Activated T-helper 17 cell treated with anti-CD3 and anti-CD28 coated beads, Interleukin-2, amount 50 U/mL, for 72 hours (primary cell): ENCODE measurements at places on chromosomes 16 and 17.
A peak's percentile ranks its signal among the peaks of the same experiment; 100 is the strongest.

DNA sequence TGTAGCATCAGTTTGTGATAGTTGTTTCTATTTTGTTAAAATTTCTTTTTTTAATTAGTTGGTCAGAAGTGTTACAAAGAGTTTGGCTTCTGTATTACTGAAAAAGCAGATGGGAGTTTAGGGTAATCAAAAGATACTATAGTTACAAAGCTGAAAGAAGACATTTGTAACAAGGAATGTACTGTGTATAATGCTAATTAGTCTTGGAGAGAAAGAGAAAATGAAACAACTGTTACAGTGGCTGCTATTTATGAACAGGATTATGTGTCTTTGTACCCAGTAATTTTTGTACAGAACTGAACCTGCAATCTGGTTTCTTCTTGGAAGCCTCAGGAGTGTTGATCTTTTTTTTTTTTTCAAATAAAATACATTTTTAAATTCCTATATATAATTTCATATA is 14.3 kb downstream of the GDPD1 start:
- ATAC-seq = no peak

- no peak for ATAC-seq
Observed at GRCh38 chr16:11039726-11040125, 95.4 kb downstream of the CLEC16A start.

DNA sequence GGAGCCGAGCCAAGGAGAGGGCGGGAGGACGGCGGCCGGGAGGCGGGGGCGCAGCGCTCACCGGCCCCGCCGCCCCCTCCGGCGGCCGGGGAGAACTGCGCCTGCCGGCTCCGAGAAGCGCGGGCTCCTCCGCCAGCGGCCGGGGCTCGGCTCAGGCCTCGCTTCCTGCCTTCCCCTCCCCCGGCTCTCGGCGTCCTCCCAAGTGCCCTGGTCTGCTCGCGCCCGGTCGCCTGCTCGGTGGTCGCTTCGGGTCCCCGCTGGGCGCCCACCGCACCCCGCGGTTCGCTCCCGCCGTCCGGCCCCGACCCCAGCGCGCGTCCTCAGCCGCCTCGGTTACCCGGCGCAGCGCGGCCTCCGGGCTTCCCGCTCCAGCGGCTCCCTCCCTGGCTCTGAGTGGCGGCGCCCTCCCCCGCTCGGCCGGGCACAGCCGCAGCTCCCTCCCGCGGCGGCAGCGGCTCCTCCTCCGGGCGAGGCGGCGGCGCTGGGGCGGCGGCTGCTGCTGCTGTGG is 313 bp downstream of the UBTF start:
- peak; percentile 57 for ATAC-seq

DNA sequence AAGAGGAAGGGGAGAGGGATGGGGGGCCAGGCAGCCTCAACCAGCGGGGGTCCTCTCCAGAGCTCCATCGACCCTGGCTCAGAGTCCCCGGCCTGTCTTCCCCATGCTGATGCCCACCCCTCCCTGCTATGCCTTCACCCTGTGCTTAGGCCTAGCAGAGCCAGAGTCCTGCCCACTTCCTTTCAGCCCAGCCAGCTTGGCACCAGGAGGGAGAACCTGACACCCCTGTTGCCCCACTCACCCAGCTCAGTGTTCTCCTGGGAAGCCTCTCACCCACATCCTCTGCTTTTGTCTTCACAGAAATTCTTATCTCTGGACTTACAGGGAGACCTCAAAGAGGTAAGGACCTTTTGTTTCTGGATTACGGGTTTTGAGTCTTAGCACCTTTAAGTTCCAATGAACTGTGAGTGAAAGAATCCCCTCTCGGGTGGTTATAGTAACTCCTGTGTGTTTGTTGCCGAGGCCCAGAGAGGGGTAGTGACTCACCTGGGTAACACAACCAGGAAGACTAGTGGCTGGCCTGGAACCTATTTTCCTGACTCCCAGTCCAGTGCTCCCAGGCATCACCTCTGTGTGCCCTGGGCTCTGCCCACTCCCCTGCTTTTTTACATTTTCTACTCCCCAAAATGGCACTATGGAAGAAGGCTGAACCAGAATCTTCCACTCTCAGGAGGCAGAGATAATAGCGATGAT is 53.3 kb downstream of the CES1 start:
- no peak for ATAC-seq

GRCh38 chr17:9935408-9935807 is 30.3 kb upstream of the RCVRN start:
- ATAC-seq = no peak

DNA sequence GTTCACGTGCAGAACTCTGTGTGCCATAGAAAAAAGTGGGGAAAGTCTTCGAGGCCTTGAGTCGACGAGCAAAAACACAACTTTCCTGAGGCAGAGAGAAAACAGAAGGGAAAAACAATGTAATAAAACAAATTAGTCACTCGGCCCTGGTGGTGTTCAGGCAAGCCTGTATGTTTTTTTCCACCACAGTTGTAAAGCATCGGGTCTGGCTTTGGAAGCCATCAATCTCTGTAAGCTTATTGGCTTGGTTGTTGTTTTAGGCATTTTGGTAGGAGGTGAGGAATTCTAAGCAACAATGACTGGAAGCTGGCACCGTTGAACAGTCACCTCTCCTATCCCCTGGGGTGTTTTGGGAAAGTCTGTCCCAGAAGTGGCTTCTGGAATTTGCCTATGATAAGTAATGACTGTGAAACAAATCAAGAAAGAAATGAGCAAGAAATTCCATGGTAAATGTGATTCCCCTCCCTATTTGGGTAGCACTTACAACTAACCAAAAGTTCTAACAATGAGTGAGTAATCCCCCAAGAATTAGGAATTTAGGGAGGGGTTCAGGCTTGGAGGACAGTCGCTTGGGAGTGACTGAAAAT is 2.8 kb downstream of the CDH13 start:
- no peak for ATAC-seq

DNA sequence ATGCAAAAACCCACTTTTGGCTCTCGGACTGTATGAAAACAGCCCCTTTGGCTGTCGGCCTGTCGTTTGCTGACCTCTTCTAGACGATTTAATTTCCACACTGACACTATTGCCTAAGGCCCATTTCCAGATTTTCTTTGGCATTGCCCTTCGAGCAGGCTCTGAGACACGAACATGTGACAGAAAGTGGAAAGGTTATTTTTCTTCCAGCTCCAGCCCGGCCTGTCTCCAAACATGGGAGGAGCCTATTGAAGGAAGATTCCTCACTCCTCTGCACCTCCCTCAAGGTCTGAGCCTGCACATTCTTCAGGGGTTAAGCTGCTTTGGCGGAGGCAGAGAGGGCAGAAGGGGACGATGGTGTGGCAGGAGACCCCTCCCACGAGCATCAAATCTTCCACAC is 85.9 kb upstream of the FOXF1 start:
- no peak for ATAC-seq

DNA sequence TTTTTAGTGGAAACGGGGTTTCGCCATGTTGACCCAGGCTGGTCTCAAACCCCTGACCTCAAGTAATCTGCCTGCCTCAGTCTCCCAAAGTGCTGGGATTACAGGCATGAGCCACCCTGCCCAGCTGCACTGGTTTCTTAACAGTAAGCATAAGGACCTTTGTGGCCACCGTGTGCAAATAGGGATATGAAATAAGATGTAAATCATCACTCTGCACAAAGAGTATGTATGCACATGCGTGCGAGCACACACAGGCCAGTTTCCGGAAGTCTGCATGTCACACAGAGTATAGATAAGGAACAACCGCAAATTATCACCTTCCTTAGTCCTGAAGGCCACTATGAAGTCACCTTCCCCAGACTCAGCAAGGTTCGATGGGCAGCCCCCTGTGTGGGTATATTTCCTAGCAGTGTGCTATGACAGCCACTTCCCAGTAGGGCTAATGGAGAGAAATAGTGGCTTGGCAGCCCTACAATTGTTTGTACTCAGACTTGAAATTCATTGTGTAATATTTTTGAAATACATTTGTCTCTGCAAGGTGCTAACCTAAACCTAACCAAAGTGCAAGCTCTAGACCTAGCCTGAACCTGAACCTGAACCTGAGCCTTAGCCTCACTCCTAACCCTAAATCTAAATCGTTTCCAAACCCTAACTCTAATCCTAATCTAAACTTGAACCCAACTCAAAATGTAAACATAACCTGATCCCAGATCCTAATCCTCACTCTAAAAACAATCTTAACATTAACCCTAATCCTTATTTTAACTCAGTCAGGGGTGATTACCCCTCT is 48.4 kb upstream of the SKAP1 start:
- ATAC-seq = peak; percentile 75

DNA sequence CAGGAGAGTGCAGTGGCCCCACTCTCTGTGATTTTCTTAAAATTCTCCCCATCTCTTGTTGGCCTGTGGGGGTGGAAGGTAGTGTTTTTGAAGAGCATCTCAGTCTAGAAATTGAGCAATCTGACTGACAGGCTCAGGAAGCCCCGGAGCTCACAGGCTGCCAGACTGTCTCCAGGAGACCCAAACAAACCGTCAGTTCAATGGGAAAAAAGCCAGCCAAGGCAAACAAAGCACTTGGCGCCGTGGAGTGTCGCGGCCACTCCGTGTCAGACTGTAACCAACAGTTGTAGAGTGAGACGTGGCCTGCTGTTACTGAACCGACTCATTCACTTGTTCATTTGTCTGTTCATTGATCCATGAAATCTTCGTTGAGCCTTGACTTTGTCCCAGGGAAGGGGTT is 33.7 kb downstream of the RGS9 start:
- ATAC-seq = no peak

DNA sequence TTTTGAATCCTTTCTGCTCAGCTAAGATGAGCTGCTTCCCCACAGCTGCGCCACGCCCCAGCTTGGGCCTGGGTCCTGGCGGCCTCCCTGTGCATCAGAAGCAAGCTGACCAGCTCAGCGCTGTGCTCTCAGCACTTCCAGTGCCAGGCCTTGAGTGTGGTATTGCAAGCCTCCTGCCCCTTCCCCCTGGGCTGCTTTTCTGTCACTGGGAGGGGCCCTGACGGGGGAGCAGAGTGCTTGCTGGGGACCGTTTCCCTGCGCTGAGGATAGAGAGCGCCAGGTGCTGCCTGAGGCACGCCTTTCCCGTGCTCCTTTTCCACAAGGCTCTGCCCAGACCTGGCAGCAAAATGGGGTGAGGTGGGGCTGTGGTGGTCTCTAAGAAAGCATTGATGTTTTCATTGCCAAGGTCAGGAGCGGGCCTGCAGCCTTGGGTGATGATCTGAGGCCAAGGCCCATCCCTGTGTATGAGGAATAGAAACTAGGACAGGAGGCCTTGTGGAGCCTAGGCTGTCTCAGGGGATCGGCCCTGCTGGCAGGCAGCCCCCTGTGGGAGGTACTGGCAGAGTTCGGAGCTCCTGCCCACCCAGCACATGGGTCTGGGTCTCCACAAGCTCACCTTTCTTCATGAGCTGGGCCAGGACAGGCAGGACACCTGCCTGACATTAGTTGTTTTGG is 29.7 kb downstream of the POLR3E start:
- no peak for ATAC-seq

- ATAC-seq = no peak
Observed at GRCh38 chr16:7344830-7345780, 12.5 kb downstream of the RBFOX1 start.

DNA sequence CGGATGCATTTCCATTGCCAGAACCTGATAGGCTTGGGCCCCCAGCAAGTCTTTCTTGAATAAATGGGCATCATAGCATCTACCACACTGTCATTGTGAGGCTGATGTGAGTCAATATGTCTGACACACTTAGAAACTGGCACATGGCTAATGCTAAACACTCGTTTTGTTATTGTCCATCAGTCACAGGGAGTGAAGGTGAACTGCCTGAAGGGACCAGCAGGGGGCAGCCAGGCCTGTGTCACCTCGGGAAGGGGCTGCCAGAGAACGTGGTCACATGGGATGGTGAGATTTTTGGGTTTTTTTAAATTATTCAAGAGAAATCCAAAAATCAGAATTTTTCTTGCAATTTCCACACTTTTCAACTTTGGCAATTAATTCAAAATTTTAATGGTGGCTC is 831 bp upstream of the RCVRN start:
- ATAC-seq = no peak

DNA sequence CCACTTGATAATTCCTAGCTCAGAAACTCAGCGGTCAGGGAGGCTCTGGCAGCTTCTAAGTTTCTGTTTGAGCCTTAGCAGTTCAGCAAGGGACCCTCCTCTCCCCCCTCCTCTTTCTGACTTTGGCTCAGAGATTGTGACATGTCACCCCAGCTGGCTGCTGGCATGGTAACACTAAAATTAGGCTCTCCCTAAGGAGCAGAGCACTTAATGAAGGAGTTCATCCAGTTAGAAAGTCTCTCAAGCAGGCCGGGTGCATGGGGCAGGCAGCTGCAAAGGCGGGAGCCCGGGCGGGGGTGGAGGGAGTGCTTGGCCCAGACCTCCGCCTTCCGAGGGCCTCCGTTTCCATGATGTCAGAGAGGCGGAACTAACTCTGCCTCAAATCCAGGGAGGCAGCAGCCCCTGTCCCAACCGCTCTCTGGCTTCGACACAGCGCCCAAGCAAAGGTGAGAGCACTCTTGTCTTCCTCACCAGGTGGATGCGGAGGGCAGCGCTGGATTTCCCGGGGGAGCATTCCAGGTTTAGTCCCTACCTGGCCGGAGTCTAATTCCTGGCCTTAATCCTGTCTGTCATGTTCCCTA is 128.0 kb upstream of the PLCG2 start:
- ATAC-seq = no peak

- no peak for ATAC-seq
Observed at GRCh38 chr17:65783845-65784334, 222.4 kb upstream of the AXIN2 start.

- no peak for ATAC-seq
Observed at GRCh38 chr16:17328932-17329331, 141.8 kb downstream of the XYLT1 start.

DNA sequence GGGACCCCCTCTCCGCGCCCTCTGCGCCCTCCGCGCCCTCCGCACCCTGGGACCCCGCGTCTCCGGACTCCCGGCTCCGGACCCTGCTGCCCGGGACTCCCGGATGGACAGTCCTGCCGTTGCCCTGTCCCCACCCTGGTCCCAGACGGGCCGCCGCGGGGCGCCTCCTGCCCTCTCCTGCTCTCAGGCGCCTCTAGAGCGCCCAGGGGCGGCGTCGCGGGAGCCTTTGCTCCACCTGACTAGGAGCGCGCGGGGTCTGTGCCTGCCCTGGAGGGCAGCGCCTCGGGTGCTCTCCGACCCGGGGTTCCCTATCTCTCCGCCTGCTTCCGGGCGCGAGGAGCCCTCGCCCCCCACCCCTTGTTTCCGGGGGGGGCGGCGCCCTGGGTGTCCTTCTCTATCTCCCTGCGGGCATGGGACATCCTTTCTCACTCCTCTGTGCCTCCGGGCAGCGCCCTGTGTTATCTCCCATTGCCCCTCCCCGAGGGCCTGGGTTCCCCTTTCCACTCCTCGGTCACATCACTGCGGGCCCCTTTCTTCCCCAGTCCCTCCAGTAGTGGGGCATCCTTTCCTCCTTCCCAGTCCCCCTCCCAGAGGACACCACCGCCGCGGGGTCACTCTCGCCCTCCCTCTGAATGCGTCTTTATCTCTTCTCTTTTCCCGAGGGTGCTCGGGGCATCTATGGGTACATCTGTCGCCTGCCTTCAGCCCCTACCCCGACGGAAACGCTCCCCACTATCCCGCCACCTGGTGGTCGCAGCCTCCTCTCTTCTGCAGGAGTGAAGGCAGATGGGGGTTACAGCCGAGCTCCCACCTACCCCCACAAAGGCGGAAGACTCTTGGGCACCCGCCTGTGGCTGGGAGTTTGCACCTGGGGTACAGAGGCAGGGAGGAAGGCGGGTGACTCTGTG is 875 bp downstream of the PRKCB start:
- ATAC-seq = peak; percentile 34
